Stimulated activated CD8-positive, alpha-beta memory T cell treated with anti-CD3 and anti-CD28 coated beads, Interleukin-7, amount 100 ng/mL, for 24 hours (primary cell): ENCODE measurements at places on chromosomes 5 and 9.

- no peak for DNase-seq
Measured at GRCh38 chr5:157618191-157618765, 34.0 kb downstream of the SOX30 start.

DNA sequence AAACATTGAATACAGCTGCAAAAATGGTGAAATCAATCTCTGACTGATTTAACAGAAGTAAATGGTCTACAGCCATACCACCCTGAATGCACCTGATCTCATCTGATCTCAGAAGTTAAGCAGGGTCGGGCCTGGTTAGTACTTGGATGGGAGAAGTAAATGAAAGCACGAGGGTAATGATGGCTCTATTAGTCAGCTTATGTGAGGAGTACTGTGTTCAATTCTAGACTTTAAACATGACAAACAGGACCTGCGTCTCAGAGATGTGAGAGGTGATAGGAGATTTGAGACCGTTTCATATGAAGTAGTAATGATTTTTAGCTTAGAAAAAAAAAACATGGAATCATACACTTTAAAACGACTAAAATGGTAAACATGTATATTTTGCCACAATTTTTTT, 77.1 kb upstream of the SUSD1 start:
- DNase-seq, result no peak

GRCh38 chr5:8756498-8757084, 789.3 kb downstream of the SEMA5A start:
- no peak for DNase-seq

GRCh38 chr9:130008538-130008937, 34.5 kb downstream of the FNBP1 start:
- no peak for DNase-seq

GRCh38 chr5:142277796-142278195, 47.0 kb downstream of the SPRY4 start:
- no peak for DNase-seq

GRCh38 chr9:134663753-134664415, 22.3 kb downstream of the COL5A1 start:
- DNase-seq, result no peak

GRCh38 chr9:89522261-89522958, 24.5 kb upstream of the SEMA4D start:
- no peak for DNase-seq

- no peak for DNase-seq
Measured at GRCh38 chr5:154697371-154697770, 57.8 kb upstream of the LARP1 start.

GRCh38 chr5:107284822-107285525, 385.8 kb downstream of the EFNA5 start:
- DNase-seq, result no peak

GRCh38 chr9:98148486-98148885, 29.5 kb upstream of the TRIM14 start:
- no peak for DNase-seq

DNA sequence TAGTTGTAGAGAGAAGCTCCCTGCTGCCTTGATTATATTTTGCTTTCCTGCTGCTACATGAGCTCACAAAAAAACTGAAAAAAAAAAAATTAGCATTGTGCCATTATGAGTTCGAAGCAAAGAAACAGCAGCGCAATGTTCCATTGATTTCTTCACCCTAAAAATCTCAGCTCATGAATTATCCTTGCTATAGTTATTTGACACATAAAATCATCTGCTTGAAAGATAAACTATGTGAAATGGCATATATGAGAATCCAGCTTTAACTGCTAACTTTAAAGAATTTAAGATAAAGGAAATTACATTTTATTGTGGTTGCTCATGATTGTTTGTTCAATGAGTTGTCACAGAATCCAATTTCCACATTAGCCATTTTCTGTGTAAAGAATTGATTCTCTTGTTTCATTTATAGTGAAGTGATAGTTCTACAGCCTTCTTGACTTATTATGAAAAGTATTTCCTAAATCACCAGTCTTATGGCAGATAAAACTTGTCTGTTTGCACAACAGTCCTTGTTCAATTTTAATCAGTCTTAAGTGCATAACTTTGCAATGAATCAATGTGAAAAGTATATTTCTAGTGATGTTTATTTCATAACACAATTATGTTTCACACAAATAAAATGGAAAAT, 1275.0 kb upstream of the CDH9 start:
- no peak for DNase-seq

GRCh38 chr5:77791356-77791755, 15.2 kb upstream of the TBCA start:
- no peak for DNase-seq

GRCh38 chr5:5383461-5383860, 39.0 kb upstream of the ICE1 start:
- DNase-seq, result no peak

DNA sequence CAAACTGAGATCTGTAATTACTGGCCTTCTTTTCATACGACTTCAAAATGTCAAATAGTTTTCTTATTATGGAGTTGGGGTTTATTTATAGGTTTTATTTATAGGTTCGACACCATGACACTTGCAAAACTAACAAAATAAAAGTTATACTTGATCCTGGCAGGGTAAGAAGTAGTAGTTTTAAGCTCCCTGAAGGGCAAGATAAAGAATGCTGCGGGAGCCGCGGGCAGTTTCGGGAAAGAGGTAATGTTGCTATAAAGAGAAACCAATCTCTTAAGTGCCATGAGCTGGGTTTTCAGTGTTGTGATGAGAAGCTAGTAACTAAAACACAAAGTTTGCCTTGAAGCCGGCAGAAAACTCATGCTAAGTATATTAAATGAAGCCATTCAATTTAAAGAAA, 24.8 kb downstream of the PTPN3 start:
- no peak for DNase-seq

- DNase-seq, result no peak
Measured at GRCh38 chr9:132730054-132731033, 60.1 kb downstream of the GTF3C4 start.

DNA sequence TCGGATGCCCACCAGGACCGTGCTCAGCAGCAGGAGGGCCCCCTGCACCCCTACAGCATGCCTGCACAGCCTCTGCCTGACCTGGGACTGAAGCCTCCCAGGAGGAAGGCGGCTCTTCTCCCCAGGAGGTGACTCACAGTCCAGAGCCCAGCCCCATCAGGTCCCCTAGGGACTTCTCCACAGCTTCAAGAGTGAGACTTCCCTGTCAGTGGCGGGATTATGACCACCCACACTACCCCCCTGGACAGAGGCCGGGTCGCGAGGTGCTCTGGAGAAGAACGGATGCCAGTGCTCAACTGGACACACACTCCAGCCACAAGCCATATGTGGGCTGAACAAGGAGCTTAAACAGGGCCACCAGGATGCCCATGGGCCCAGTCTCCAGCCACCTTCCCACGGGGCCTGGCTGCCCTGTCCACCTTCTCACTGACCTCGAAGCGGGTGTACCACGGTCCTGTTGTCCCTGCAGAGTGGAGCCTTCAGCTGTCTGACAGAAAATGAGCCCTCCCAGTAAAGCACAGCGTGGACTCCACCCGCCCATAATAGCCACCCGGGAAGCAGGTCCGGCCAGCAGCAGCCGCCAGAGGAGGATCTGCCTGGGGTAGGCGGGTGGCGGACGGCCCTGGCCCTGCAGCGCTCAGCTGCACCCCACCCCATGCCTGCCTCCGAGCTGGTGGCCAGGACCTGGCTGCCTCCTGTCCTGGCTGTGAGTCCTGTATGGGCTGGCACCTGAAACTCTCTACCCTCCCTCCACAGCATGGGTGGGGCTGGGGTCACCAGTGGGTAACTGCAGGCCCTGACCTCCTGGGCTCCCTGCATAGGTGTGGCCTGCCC, 54.7 kb downstream of the SEMA4D start:
- DNase-seq, result no peak

DNA sequence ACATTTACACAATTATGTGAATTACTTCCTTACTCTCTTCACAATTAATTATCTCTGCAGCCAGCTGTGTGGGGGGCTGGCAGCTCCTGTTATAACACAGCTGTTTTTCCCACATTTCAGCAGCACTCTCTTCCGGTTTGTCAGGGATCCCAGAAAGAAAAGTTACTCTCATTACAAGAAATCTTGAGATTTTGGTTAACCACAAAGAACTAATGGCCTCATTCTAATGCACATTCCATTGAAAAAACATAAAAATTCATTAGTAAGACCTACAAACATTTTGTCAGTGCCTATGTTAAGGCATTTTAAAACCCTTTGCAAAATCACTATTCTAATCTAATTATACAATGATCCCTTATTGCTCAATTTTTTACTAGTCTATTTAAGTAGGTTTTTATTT, 64.1 kb downstream of the PDE4D start:
- DNase-seq, result no peak

DNA sequence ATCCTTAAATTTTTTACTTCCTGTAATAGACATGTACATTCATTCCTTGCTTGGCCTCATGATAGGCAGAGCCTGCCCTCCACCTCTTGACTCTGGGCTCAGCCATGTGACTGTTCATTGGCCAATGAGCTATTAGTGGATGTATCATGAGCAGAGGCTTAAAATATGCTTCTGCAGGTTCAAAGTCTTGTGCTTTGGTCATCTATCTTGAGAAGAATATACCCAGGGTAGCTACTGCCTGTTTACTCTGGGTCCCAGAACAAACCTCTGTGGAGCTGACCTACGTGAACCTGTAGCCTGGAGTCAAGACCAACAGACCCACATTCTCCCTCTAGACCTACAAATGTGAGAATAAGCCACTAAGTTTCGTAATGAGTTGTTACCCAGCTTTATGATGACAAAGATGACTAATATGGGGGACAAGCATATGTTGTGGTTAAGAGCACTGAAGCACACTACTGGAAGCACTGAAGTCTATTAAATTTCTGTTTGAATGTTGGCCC, 244.4 kb downstream of the MAST4 start:
- DNase-seq, result no peak

DNA sequence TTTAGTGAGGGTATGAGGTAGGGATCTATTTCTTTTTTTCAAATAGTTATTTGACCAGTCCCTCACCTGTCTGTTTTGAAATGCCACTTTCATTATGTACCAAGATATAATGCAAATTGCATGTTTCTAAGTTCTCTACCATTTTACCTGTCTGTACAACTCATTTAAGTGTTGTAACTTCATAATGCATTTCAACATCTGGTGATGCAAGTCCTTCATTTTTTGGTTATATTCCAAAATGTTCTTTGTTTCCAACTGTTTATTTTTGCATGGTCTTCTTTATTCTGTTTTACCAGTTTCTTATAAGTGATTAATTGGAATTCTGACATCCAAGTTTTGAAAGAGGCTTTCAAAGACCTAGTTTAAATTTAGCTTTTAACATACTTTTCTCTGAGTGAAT, 26.8 kb downstream of the TDRD7 start:
- no peak for DNase-seq

- no peak for DNase-seq
Measured at GRCh38 chr5:53011233-53011632, 22.1 kb downstream of the ITGA2 start.

DNA sequence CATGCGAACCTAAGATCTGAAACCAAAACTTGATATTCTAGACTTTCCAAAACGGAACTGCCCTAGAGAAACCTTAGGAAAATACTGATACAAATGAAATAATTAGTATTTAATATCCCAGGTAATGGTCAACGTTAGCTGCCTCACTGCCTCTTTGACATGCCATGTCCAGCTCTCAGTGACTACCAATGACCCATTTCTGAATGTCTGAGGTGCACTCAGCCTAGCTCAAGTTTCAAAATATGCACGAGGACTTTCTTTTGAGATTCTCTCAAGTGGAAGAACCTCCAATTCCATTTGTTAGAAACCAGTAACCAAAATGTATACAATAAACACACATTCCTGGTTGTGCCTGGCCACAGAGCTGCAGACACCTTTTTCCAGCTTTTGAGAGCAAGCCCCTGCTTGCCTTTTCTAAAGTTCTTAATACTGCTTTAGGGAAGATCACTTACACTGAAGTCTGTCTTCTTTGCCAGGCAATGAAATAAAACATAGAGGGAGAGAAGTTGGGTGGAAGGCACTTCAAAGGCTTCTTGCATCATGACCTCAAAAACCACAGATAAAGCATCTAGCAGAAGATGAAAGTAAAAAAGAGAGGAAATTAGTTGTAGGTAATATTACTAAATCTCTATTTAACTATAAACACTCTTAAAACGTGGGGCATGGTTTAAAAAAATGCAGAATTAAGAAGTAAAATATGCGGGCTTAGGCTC, 87.9 kb downstream of the MRPS27 start:
- DNase-seq, result no peak

DNA sequence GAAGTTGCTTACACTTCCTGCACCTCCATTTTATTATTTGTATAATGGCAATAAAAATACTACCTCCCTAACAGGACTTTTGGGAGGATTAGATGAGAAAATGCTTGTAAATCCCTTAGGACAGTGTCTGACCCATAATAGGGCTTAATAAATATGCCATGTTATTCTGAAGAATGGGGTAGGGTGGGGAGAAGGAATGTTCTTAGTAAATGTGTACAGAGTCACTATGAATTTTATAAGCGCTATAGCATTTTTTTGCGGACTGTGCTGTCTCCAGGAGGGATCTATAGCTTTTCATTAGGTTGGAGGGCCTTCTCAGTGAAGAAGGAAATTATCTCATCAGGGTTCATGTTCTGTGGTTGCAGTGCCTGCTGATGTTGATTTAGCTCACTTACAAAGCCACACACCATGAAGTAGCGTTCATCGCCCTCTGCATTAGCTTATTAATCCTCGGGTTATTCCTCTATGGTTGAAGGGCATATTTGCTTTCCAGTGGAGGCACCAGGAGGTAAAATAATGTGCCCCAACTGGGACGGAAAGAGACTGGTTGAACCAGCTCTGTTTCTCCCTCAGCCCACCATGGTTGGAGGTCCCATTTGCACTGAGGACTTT, 497.1 kb downstream of the ARHGEF28 start:
- no peak for DNase-seq

DNA sequence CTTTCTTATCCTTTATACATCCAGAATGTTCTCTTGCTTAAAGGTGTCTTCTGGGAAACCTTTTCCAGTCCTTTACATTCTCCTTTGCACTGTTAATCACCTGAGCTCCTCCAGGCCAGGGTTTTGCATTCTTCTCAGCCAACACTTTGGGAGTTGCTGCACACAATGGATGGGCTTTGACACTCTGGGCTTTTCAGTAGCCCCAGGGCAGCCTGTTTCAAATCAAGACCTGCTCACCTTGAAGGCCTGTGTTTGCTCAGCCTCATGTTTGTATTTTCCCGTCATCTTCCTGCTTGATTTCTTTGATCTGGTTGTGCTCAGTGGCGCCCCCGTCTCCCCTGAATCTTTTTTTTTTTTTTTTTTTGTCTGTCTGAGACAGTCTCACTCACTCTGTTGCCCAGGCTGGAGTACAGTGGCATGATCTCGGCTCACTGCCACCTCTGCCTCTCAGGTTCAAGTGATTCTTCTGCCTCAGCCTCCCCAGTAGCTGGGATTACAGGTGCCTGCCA, 41.0 kb downstream of the DMRT1 start:
- no peak for DNase-seq

DNA sequence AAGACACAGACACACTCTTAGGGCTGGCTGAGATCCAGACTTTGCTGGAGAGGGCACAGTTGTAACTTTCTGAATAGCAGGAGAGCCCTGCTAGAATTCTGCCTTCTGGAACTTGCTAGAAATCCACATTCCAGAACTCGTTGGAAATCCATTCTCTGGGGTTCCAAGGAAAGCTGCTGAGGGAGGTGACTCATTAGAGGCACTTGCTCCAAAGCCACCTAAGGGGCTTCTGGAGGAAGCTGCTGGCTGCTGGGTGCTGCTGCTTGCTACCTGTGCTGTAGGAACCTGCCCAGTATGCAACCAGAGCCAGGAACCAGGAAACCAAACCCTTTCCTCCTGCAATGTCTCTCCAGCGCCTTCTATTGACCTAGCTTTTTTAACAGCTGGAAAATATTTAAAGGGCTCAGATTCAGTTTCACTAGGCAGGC, 4.1 kb upstream of the TLE4 start:
- no peak for DNase-seq

GRCh38 chr5:110852053-110852452, 113.2 kb downstream of the SLC25A46 start:
- no peak for DNase-seq

GRCh38 chr5:149550268-149550583, 1.0 kb downstream of the CSNK1A1 start:
- no peak for DNase-seq
